H9 (cell line): ENCODE measurements at places on chromosomes 16 and 17. TPM values are rescaled to one million over a fixed set of nuclear protein-coding genes. Genes with fewer than 3 reads are reported as not detected.

The NPIPA8 gene
- 0.48 and 0.72 TPM in 2 replicates for total RNA-seq

The DNAH2 gene
- 0.15 and 0.22 TPM in 2 replicates for total RNA-seq

The DHRS7C gene
- not detected in 2 replicates for total RNA-seq

The CCL1 gene
- not detected in 2 replicates for total RNA-seq

The C17orf113 gene
- 1.0 and 1.2 TPM in 2 replicates for total RNA-seq

The DPEP2 gene
- total RNA-seq, result not detected in 2 replicates

The KRTAP4-4 gene
- total RNA-seq, result not detected in 2 replicates

The KCNAB3 gene
- total RNA-seq, result 5.7 and 6.4 TPM in 2 replicates

The BEAN1 gene
- total RNA-seq, result 0.24 TPM in 1 of 2 replicates, not detected in the other

The ZG16B gene
- total RNA-seq, result not detected in 2 replicates

The ZACN gene
- 0.09 and 0.31 TPM in 2 replicates for total RNA-seq

The RNF222 gene
- 0.07 and 0.09 TPM in 2 replicates for total RNA-seq

The GALK1 gene
- 36.7 and 38.4 TPM in 2 replicates for total RNA-seq

The TMC6 gene
- 85.7 and 86.8 TPM in 2 replicates for total RNA-seq

The RAB26 gene
- 2.4 and 3.0 TPM in 2 replicates for total RNA-seq

The ASIC2 gene
- 0.42 and 0.74 TPM in 2 replicates for total RNA-seq

The KIF19 gene
- total RNA-seq, result 0.13 and 0.18 TPM in 2 replicates
